Frontal cortex (tissue), 4 donors: ENCODE measurements at places on chromosomes 5 and 9.

- DNase-seq, result no peak
Observed at GRCh38 chr9:2299843-2300205, 284.7 kb downstream of the SMARCA2 start.

- DNase-seq, result no peak
Observed at GRCh38 chr9:23686257-23686656, 139.8 kb downstream of the ELAVL2 start.

GRCh38 chr9:93650448-93650847, 74.1 kb downstream of the PHF2 start:
- no peak for DNase-seq

DNA sequence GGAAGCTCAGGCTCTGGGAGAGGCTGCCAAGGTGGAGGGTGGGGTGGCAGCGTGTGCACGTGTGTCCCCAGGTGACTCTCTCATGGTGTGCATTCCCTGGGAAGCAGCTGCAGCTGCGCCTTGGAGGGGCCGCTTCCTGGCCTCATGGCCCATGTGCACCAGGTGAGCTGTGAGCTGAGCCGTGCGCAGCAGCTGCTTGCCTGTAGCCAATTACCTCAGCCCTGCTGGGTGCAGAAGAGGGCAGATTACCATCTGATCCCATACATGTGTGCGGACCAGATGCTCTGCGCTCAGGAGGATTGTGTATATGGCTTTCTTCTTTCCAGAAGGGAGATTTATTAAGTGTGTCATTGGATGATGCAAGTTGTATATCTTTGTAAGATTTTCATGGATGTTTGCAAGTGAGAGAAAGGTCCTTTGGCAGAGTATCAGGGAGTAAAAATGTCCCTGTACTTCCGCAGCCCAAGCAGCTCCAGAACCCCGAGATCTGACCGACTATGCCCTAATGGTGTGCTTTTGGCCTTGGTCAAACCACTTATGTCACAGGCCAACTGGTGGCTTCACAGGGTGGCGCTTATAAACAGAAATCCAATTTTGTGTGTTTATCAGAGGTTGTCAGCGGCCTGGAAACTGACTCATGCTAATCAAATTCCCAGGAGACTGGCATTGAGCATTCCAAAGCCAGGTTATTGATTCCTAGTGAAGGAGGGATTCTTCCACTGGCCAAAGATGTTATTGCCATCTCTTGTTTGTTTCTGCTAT, 229.3 kb downstream of the GOLPH3 start:
- DNase-seq, result no peak

DNA sequence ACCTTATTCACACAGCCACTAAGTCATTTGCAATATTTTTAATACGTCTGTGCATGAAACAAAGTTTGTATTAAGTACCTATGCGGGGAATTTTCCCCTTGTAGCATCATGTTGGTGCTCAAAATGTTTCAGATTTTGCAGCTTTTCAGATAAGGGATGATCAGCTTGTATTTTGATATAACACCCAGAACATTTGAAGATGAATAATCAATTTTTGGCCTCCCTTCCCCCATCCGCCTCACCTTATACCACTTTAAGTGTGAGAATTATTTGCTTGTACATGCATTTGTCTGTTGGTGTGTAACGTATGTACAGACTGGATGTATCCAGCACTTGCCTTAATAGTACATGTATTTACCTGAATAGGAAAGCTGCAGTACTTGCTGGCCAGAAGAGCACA, 1.7 kb downstream of the JAK2 start:
- no peak for DNase-seq

GRCh38 chr5:139738193-139739149, 57.1 kb upstream of the PSD2 start:
- no peak for DNase-seq

DNA sequence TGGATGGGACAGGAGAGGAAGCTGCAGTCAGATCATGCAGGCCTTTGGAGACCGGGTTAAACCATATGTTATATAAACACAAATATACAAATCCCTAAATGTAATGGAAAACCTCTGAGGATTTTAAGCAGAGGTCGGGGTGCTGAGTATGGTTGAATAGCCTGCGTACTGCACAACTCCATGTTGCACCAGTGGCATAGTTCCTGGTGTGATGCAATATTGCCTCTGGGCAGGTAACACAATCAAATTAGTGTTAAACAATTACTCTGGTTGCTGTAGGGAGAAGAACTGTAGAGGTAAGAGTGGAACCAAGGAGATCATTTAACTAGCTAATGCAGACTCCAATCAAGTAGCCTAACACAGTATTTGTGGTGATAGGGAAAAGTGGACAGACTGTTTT, 21.3 kb upstream of the RNF145 start:
- DNase-seq, result no peak

GRCh38 chr5:57111993-57112392, 61.9 kb upstream of the GPBP1 start:
- DNase-seq, result no peak

DNA sequence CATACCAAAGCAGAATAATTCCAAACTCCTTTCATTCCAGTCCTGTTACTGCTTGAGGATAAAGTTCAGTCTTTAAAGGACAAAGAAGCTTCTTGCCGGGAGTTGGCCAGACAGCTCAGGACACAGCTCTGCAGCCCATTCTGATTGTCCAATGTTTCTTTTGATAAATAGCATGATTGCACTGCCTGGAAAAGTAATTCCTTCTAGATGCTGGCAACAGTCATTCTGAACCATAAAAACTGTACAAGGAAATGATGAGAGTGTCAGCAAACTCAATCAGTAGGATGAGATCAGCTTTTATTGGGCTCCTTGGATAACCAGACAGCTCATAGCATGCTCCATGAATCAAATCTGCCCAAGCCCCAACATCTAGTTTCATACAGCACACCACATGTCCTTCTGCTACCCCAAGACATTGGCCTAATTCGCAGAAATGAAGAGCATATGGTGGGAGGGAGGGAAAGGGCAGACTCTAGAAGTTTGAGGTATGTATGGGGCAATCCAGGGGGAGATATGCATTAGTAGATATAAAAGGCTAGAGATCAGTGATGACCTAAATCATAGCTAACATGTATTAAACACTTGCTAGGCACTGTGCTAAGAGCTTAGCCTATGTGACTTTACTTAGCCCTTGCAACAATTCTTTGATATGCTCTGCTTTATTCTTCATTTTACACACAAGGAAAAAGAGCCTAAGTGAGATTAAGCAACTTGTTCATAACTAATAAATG, 219.9 kb upstream of the NREP start:
- DNase-seq, result no peak

GRCh38 chr5:5983261-5983980, 394.9 kb downstream of the MED10 start:
- no peak for DNase-seq

DNA sequence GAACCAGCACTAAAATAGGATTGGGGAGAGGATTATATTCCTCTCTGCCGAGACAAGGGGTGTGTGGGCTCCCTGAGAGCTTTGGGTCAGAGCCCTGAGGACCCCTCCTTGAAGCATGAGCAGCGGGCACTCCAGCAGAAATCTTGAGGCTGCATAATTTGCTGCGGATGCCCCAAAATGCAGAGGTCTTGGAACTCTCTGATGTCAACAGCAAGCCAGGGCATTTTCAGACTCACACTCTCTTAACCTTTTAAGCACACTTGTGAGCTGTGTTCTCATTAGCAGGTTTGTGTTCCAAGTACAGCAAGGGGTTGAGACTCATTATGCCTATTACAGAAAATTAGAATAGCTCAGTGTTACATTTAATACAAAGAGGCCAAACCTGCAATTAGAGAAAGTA, 513.0 kb upstream of the ADAMTS16 start:
- DNase-seq, result no peak

DNA sequence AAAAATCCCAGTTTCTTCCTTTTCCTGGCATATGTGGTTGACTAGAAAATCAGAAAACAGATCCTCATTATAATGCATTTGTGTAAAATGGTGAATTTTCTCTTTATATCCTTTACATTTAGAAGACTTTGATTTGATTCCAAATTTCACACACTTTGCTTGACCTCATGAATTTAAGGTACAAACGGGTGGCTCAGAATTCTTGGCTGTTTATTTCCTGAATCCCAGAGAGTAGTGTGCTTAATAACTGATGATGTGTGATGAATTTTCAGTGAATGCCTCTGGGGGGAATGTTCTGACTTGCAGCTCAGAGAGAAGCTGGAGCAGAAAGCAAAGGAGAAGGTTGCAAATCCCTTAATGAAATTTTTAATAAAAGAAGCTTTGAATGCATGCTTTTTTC, 126.8 kb downstream of the SPATA31D1 start:
- DNase-seq, result no peak

DNA sequence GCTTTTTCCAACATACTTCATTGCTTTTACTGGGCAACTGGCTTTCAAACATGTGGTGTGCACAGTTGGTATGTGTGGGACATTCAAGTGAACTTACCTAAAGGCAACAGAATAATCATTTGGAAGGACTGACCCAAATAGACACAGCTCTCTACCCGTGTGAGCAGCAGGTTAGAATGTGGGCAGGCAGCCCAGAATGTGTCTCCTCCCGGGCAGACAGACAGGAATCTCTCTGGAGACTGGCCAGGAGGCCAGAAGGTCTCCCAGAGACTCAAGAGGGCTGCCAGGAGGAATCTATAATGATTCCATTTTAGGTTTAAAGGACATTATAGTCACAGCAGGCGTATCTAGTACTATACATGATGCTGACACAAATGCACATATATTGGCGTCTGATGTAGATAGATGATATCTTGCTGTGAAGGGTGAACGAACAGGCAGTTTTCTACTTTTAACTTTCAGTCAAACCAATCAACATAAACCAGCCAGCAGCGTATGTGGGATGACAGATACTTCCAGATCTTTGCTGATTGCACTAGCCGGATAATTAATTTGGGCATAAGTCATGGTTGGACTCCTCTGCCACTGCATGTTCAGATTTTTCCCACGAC, 297.4 kb upstream of the ZNF608 start:
- peak; percentile 11 for DNase-seq

GRCh38 chr5:67066815-67067214, 129.8 kb downstream of the CD180 start:
- DNase-seq, result no peak

DNA sequence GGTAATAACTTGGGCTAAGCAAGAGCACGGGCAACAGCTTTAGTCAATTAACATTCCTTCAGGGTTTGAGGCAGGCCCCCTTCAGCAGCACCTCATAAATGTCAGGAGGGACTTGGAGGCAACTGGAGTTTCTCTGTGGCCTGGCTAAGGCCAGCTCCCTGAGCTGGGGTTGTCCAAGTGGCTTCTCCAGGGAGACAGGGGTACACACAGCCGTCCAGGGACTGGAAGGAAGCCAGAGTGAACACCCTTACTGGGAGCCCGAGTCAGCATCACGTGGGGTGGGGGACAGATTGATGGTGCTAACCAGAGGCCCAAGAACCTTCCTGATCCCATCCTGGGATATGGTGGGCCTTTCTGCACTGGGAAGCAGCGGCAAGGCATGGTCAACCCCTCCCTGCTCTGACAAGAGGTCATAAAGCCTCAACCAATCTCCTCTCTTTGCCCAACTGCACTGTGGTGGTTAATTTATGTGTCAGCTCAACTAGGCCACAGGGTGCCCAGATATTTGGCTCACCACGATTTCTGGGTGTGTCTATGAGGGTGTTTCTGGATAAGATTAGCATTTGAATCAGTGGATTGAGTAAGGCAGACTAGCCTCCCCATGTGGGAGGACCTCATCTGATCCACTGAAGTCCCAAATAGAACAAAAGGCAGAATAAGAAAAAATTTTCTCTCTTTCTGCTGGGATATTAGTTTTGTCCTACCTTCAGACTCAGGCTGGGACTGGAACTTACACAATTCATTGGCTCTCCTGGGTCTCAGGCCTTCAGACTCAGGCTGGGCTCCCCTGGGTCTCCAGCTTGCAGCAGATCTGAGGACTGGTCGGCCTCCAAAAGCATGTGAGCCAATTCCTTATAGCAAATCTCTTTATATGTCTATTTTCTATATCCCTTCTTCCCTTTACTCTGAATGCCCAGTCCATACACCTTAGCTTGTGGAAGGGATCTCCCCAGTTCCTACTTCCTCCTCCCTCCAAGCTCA, 127.2 kb upstream of the LARP1 start:
- DNase-seq, result no peak

DNA sequence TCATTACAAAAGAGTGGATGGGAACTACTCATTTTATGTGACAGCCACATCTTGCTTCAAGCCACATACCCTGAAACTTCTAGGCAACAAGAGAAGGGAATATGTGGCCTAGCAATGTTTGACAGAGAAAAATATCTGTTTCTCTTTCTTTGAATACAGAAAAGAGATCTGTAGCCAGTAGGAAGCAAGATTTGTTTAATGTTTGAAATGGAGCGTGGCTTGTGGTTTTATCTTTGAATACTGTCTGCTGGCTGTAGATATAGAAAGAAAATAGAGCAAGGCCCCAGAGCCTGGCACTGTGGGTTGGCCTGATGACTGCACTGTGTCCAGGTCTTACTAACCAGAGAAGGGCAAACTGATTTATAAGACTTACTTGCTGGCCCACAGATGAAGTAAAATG, 133.8 kb downstream of the ARHGEF28 start:
- no peak for DNase-seq

DNA sequence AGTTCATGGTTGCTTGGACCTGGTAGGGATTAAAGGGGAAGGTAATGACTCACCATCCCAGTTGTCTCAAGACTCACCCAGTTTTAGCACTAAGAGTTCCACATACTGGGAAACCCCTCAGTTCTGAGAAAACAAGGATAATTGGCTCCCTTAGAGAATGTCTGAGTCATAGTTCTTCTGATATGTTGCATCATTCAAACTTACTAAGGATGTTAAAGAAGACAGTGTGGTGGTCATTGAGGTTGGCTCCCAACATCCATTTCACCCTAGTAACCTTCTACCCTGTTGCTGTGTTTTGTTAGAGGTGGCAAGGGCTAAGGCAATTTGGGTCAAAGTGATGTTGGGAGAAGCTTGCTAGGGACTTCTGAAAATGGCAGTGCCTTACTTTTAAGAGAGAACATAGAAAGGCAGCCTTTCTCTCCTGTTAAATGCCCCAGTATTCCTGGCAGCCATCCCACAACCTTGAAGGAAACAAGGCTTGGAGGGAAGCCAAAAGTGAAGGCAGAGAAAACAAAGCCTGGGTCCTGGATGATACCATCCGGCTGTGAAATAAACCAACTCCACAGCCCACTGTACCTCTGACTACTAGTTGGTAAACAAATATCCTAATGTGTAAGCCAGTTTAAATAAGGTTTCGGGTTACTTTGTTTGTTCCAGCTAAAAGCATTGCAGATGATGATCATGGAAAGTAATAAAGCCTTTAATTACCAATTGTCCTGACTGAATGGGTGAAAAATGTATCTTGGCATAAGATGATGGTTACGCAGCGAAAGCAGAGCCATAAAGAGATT, 80.4 kb upstream of the ADAMTSL1 start:
- DNase-seq, result peak; percentile 2

- DNase-seq, result no peak
Observed at GRCh38 chr5:125394661-125395280, 648.3 kb upstream of the ZNF608 start.
